ENCODE measurements at places on chromosomes 7 and 10. TPM values are rescaled to one million over a fixed set of nuclear protein-coding genes. Genes with fewer than 3 reads are reported as not detected.

The IFIT1B gene
- total RNA-seq = not detected

The ZNF398 gene
- 24.4 TPM for total RNA-seq

The SHTN1 gene
- total RNA-seq = 5.0 TPM

The C10orf120 gene
- total RNA-seq = not detected

The ARHGAP22 gene
- 5.8 TPM for total RNA-seq

The TCF7L2 gene
- 18.7 TPM for total RNA-seq

The TUBB8 gene
- not detected for total RNA-seq

GRCh38 chr10:80694930-80695329, 157.2 kb downstream of the SH2D4B start:
- no peak for ATAC-seq

DNA sequence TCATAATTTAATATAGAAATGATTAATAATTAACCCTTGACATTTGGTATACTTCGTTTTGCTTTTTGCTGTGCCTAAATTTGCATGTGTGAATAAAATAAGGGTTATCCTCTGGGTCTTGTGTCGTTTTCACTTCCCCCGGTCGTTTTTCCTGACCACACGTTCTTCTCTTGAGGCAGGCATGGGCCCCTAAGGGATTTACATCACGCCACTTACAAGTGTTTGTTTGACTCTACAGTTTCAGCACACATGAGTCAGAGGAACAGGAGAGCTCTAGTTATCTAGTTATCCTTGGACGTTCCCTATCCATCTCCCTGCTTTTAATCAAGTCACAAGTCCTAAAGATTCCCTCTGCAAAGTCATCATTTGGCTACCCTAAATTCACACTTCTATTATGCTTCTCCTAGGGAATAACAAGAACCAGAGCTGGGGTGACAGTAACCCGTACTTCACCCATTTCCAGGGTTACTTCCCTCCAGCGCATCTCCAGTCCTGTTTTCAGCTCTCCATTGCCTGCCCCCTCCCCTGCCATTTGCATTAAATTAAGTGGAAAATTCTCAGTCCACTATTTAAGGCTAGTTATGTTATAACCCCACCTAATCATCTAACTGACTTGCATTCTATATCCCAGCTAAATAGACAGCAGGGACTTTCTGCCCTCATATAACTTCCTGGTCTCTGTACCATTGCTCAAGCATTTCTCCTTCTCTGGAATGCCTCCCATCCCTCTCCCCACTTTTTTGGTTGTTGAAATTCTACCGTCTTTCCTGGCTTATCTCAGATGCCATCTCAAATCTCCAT, 206.9 kb downstream of the PTEN start:
- ATAC-seq = no peak

- ATAC-seq = no peak
These were observed 190.0 kb downstream of the KCND2 start for GRCh38 chr7:120462991-120463390.

- ATAC-seq = peak; percentile 72
These were observed 492 bp downstream of the COG5 start for GRCh38 chr7:107563081-107563774.

- no peak for ATAC-seq
These were observed 113.3 kb downstream of the EBF3 start for GRCh38 chr10:129850790-129851189.

GRCh38 chr10:2414562-2414961, 652.8 kb upstream of the PFKP start:
- ATAC-seq = no peak

- no peak for ATAC-seq
These were observed 2.8 kb downstream of the TFEC start for GRCh38 chr7:116027786-116028185.

- no peak for ATAC-seq
These were observed 294.3 kb upstream of the PFKP start for GRCh38 chr10:2772816-2773631.

- no peak for ATAC-seq
These were observed 45.7 kb downstream of the BEND7 start for GRCh38 chr10:13483073-13483472.

- ATAC-seq = peak; percentile 97
These were observed 73.9 kb downstream of the CXCL12 start for GRCh38 chr10:44310762-44311562.

GRCh38 chr10:116796910-116797513, 52.3 kb upstream of the ENO4 start:
- peak; percentile 50 for ATAC-seq

- no peak for ATAC-seq
These were observed 153.6 kb downstream of the CACNB2 start for GRCh38 chr10:18293536-18294510.

GRCh38 chr7:147659036-147659995, 931.2 kb upstream of the C7orf33 start:
- ATAC-seq = no peak

DNA sequence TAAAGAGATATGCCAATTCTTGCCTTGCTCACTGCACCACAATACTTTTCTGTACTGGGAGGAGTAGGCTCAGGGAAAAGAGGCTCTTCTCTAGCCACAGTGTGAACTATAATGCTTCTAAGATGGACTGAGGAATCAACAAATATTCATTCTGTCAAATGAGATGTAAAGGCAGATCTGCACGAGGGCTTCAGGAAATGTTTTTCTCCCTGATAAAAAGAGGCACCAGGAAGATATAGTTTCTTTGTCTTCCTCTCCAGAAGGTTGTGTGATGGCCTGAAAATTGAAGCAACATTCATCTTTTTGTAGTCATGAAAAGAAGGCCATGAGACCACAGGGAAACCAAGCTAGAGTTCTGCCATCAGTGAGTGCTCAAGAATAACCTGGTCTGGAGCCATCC, 79.1 kb upstream of the NME8 start:
- ATAC-seq = no peak

DNA sequence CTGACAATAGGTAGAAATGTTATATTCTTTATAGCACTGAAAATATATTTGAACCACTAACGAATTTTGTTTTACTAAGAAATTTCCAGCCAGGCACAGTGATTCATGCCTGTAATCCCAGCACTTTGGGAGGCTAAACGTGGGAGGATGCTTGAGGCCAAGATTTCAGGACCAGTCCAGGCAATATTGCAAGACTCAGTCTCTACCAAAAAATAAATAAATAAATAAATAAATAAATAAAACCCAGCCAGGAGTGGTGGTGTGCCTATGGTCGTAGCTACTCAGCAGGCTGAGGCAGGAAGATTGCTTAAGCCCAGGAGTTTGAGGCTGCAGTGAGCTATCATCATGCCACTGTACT, 39.8 kb downstream of the PIP4K2A start:
- no peak for ATAC-seq

DNA sequence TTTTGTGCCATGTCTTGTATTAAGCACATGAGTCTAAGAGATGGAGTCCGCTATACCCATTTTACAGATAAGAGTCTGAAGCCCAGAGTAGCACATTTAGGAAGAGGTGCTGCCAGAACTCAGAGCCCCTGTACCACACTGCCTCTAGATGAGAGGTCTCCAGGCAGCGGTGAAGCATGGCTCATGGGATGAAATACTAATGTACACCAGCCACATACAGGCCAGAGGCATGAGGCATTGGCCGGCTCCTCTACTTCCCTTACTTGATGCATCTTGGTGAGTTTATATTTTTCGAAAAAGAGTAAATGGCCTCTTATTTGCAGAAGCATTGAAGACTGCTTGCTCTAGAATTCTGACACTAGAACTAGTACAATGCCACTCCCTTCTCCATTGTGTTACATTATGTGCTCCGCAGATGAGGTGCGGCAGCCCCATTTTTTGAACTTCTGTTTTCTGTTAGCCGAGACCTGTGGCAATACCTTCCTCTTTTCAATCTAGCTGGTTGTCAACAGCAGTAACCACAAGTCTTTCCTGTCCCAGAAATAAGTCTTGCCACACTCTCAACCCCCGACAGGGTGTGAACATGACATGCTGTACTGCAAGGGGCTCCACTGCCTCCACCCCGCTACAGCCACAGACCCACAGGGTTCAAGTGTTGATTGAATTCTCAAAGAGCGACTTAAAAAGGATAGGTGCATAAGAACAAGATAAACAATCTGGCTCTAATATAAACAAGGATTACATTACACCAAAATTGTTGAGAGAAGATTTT, 145.3 kb downstream of the CELF2 start:
- ATAC-seq = peak; percentile 35

DNA sequence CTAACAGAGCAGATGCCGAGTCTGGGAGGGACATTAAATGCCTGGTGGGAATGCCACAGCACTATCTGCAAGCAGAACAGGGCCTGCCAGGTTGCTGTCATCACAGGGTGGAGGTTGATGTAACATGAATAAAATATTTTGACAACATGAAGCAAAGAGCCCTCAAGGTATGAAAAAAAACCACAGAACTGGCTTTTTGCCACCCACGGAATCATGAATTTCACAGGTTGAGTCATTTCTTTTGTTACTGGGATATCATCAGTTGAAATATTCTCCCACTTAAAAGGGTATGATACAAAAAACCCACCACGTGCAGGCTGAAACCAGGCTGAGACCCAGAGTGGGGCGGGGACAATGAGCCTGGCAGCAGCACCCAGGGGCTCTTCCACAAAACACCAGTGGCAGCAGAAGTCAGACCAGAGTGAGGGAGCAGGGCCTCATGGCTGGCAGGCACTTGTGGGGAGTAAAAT, 220.1 kb downstream of the TNS3 start:
- ATAC-seq = no peak

DNA sequence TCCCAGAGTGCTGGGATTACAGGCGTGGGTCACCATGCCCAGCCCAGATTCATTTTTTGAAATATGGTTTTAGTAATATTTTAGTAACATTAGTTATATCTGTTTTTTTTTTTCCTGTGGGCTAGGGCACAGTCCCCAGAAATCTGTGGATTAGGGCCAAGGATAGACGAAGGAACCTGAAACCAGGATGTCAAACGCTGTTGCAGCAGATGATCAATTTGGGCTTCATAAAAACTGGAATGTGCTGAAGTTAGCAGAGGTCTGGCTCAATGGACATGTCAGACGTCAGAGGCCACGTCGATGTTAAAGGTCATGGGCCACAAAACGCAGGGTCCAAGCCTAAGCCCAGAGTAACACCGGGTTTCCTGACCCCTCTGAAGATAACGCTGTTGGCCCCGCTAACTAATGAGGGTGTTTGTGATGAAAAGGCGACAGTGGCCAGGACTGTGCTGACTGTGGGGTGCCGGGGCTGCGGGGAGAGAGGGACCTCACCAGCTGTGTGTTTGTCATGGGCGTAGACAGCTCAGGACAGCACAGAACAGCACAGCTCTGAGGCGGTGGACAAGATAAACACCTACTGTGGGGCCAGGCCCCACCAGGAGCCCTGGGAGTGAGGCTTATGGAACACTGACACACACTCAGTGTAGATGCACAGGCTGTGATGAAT, 23.8 kb upstream of the GTPBP4 start:
- no peak for ATAC-seq

GRCh38 chr10:69861251-69862240, 59.8 kb downstream of the COL13A1 start:
- ATAC-seq = peak; percentile 35

DNA sequence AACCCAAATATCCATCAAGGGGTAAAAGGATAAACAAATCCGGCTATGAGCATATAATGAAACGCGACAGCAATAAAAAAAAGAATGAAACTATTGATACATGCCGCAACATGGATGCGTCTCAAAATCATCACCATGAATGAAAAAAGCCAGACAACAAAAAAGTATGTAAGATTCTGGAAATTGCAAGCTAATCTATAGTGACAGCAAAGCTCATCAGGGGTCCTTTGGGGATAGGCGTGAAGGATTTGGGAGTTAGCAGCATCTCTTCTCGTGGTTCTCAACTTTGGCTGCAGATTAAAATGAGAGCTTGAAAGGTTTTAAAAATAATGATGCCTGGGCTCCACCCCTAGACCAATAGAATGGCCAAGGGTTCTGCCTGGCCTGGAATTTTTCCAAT, 46.0 kb upstream of the ELN start:
- no peak for ATAC-seq

DNA sequence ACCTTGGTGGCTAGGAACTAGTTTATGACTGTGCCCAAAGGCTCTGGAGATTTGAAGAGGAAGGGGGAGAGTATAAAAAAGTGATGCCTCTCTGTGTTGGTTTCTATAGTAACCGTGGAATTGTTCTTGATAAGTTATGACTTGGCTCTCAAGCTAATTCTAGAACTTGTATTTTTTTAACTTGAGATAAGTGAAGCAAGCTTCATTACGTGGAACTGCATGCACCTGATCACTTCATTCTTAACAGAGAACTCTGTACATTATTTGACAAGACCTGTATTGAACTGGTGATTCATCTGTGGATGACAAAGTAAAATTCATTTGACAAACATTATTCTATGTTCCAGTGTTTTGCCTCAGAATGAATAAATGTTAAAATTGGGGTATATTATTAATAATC, 1452.2 kb downstream of the REEP3 start:
- ATAC-seq = no peak

DNA sequence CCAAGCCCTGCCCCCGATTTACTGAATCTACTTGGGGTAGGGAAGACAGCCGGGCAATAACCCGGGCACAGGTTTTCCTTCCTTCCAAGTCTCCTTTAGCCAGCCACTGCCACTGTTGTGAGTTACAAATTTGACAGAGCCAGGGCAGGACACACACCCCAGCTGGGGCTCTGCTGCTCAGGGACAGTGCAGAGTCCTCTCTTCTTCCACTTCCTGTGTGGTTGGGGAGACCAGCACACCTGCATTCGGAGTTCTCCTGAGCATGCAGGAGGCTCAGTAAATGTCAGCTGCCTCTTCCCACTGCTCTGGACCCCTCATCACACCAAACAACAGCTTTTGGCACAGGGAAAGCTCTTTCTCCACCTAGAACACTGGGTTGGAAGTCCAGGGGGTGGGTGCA, 21.3 kb downstream of the CHST15 start:
- no peak for ATAC-seq

DNA sequence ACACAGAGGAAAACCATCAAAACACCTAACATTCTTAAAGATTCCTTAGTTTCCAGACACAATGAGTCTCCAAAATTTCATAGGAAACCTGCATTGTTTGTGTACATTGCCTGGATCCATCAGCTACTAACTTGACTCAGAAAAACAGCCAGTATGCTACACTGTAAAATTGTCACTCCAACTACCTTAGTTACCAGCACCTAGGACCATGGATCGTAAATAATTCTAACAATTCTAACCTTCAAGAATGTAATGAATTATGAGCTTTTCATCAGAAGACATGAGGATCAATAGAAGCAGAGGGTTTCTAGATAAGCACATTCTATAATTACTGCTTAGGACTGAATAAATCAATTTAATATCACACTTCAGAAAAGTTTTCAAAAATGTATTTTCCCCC, 851.5 kb downstream of the SORCS1 start:
- no peak for ATAC-seq

All from gastroesophageal sphincter (tissue), 4 donors.